HL-60 (cell line): ENCODE measurements at places on chromosomes 5 and 9.

DNA sequence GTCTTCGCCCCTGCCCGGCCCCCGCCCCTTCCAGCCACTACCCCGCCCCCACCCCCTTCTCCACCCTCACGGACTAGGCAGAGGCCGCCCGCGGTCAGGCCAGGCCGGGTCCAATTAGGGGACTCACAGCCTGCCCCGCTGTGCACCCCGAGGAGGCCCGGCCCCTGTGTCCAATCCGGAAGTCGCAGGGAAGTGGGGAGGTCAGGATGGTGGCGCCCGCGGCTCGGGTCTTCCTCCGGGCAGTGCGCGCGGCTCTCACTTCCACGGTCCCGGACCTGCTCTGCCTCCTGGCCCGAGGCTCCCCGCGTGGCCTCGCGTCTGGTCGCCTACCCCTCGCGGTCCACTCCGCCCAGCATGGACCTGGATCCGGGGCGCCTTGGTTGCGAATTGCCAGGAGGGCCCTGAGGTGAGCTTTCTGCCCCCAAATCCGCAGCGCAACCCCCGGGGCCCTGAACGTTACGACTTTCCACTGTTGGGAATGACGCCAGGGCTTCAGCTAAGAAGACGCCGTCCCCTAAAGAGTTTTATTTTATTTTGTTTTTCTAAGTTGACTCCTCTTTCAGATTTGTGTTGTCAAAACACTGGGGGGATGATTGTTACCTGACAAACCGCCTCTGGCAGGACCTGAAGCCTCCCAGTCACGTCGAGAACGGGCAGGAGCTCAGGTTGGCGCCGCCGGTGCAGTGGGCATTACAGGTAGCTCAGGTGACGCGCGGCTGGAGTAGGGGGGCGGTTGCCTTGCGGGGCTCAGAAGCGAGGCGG, 763 bp upstream of the IRX2 start:
- no peak for DNase-seq

- DNase-seq, result no peak
Measured at GRCh38 chr9:14405176-14405706, 91.3 kb upstream of the NFIB start.

DNA sequence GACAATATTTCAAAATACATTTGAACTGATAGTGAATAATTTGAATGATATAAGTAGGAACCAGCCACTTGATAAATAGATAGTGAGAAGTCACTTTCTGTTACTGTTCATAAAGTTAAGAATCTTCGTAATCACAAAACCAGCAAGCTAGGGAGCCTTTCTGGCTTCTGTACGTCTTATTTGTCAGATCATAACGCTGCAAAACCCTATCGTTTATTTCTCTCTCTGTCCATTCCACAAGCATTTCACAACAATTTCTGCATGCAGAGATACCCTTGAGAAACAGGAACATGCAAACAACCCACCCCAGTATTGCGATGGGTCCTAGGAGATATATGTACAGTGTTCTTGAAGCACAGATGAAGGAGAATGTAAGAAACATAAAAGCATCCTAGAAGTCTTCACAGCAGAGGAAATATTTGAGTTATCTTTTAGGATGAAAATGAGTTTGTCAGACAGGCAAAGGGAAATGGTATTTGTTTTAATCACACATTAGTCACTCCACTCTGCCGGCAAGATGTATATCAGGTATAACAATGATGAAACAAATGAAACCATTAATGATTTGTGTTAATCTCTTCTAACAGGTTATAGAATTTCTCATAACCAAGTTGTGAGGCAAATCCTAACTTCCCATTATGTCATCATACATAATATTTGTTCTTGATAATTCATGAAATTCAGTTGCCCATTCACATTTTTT, 668.7 kb upstream of the FTMT start:
- no peak for DNase-seq

GRCh38 chr5:65186646-65187227, 295.0 kb downstream of the ADAMTS6 start:
- DNase-seq, result no peak

GRCh38 chr9:13186091-13186490, 93.4 kb downstream of the MPDZ start:
- DNase-seq, result no peak

- DNase-seq, result no peak
Measured at GRCh38 chr5:124806373-124807077, 60.1 kb upstream of the ZNF608 start.

DNA sequence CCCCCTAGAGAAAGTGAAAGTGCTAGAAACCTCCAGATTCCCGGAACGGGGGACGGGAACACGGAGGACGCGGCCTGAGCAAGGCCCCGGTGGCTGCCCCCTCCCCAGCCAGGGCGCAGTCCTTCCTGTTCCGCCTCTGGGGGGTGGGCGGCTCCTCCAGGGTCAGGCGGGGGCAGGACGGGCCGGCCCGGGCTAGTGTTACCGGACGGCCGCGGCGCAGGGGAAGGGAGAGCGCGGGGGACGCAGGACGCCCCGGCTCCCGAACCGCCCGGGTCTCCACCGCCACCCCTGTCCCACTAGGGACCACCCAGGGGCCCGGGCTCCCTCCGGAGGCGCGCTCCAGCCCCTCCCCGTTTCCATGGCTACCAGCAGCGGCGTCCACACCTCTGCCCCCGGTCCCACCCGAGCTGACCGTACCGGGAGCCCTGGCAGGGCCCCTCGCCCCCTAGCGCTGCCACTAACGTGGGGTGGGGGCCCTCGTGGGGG, 579 bp downstream of the SLC12A7 start:
- no peak for DNase-seq

DNA sequence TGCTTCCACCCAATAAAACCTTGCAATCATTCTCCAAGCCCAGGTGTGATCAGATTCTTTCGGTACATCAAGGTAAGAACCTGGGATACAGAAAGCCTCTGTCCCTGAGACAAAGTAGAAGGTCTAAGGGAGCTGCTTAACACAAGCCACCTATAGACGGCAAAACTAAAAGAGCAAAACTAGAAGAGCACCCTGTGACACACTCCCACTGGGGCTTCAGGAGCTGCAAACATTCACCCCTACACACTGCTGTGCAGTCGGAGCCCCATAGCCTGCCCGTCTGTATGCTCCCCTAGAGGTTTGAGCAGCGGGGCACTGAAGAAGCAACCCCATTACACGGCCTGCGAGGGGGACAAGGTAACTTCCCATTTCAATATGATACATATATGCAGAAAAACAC, 179.6 kb upstream of the CDH9 start:
- no peak for DNase-seq

GRCh38 chr5:179288101-179288808, 57.0 kb downstream of the ADAMTS2 start:
- DNase-seq, result no peak

DNA sequence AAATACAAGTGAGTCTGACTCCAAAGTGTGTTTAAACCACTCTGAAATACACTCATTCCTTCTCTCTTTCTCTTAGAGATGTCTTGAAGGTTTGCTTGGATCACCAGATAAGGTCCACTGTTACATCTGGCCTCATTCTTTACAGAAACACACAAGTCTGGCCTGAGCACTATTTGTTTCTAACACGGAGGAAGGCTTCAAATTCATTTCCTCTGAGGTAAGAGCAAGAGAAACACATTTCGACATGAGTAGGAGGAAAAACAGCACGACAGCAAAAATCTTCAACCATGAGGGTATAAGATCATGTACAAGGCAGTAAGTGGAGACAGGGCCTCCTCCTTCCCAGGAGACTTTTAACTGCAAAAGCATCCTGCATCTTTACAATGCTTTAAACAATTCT, 8.0 kb downstream of the SIL1 start:
- DNase-seq, result no peak

GRCh38 chr5:59348189-59348588, 545.3 kb downstream of the PDE4D start:
- DNase-seq, result no peak

- no peak for DNase-seq
Measured at GRCh38 chr9:86336058-86336457, 18.2 kb downstream of the TUT7 start.

DNA sequence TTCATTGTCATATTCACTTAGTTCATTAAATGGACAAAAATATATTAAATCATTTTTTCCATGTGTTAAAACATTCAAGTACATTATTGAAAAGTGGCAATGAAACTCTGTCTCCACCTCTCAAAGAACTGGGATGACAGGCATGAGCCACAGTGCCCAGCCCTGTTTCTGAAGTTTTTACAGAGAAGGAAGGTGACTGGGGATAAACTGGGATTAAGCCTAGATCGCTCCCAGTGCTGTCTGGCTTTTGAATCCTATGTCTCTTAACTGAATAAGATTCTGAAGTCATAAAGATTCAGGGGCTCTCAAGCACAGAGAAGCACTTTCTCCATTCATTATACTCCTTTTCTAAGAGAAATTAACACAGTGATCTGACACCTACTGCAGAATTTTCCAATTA, 88.3 kb downstream of the SLC38A9 start:
- no peak for DNase-seq

GRCh38 chr5:89596821-89597220, 713.8 kb upstream of the MEF2C start:
- DNase-seq, result no peak

GRCh38 chr5:36613771-36614656, 7.6 kb downstream of the SLC1A3 start:
- no peak for DNase-seq

GRCh38 chr5:67021962-67022361, 174.6 kb downstream of the CD180 start:
- no peak for DNase-seq

GRCh38 chr5:23675456-23675855, 168.0 kb downstream of the PRDM9 start:
- no peak for DNase-seq

- DNase-seq, result no peak
Measured at GRCh38 chr5:93789173-93790067, 48.0 kb upstream of the POU5F2 start.

GRCh38 chr5:147504535-147504934, 5.3 kb downstream of the DPYSL3 start:
- no peak for DNase-seq
